ENCODE measurements at places on chromosomes 16 and 17.

- no peak for DNase-seq
Measured at GRCh38 chr17:27326051-27326450, 32.1 kb downstream of the WSB1 start.

GRCh38 chr16:57677622-57678369 is 9.7 kb downstream of the ADGRG3 start:
- no peak for DNase-seq

DNA sequence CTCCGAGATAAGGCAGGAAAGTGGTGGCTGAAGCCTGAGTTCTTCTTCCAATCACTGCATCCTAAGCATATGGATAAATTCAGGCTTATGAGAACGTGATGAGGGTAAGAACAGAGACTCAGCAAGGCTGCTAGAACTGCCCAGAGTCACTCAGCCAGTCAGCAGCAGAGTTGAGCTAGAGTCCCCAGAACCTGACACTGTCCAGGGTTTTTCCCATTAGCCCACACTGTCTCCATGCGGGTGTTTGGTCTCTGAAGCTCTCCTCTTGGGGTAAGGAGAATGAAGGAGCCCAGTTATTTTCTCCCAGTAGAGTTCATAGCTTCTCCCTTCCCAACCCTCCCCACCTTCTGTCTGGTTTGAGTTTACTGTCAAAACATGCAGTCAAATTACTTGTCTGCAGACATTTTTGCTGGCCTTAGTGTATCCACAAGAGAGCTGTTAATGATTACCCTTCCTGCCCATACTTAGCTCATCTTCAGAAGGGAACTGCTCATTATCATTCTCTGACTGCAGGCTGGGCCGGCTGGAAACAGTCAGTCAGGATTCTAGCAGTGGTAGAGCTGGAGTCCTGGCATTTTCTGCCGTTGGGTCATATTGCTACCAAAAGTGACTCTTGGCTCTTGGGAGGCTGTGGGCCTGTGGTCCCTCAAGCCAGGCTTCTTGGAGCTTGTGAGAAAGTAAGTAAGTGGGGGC is 460.0 kb downstream of the HS3ST3B1 start:
- DNase-seq, result no peak

- no peak for DNase-seq
Measured at GRCh38 chr17:49764559-49765180, 739 bp upstream of the FAM117A start.

- DNase-seq, result no peak
Measured at GRCh38 chr16:31464781-31465260, 5.5 kb downstream of the ARMC5 start.

GRCh38 chr17:51954232-51954765 is 204.2 kb downstream of the CA10 start:
- DNase-seq, result peak; percentile 54

DNA sequence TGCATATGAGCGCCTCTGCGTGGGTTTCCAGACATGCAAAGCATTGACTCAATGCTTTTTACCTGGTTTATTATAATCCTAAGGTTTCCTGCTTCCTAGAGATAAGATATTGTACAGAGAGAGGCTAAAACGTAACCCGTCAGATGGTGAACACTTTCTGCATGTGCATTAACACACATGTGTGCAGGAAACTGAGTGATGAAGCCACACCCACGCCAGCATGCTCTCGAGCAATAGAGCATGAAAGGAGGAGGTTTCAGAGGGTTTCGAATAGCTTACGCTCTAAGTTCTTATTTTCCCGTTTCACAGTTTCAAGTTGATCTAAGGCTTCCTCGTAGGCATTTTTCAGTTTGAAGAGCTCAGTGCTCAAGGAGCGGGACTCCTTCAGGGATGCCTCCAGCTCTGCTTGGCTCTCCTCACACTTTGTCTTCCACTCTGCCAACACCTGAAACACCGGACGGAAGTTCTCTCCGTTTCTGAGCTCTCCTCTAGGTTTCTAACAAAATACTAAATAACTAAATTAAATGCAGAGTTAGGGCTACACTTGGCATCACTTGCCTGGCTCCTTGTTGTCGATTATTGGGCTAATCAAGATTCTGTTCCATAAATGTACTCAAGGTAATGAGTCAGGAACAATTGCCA is 23.2 kb downstream of the MYH3 start:
- no peak for DNase-seq

DNA sequence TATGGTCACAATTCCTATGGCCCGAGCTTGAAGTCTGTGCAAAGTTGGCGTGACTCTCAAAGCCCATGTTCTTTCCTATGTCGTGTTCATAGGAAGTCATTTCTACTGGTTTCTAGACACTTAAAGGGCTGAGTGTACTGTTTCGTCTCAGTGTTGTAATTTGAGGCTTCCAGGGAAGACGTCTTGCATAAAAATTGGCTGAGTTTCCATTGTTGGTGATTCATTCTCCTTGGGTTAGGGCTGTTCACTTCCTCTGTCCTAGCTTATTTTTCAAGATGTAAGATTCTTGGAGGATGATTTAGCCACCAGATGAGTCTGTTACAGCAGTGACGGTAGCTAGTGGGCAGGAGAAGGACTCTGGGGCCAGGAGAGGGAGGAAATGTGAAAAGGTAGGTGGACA is 43.1 kb downstream of the PIK3R5 start:
- no peak for DNase-seq

DNA sequence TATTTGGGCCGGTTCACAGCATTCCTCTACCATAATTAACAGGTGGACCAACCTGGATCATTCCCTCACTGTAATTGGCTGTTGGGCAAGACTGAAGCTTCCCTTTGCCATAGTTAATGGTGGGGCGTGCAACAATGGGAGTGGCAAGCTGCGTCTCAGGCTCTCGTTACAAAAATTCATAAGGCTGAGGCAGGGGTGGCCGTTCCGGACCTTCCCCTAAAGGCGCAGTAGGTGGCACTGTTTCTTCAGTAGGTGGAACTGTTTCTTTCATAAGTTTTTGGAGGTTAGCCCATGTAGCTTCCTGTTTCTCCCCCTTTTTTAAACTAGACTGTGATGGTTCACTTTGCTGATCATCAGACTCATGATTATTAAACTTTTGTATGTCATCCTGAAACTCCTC is 17.0 kb upstream of the TMC5 start:
- no peak for DNase-seq

DNA sequence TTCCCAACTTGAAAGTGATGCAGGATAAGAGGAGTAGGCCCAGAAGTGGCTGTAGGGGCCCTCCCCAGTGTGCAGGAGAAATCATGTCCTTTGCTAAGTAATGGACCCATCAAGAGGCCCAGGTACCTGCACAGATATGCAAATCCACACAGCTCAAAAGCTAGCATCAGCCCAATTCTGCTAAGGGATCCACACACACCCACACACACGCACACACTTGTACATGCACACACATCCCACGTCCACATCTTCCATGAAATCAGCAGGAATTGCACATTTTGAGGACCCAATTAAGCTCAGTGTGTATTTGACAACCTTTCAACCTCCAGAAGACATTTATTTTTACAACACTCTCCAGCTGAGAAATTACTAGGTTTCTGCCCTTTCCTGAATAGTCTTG is 184.8 kb downstream of the C16orf78 start:
- DNase-seq, result no peak

Measured in NCI-H187 treated with DMSO at 0.1 percent for 48 hours (cell line).